ENCODE measurements at places on chromosomes 2 and 18.

DNA sequence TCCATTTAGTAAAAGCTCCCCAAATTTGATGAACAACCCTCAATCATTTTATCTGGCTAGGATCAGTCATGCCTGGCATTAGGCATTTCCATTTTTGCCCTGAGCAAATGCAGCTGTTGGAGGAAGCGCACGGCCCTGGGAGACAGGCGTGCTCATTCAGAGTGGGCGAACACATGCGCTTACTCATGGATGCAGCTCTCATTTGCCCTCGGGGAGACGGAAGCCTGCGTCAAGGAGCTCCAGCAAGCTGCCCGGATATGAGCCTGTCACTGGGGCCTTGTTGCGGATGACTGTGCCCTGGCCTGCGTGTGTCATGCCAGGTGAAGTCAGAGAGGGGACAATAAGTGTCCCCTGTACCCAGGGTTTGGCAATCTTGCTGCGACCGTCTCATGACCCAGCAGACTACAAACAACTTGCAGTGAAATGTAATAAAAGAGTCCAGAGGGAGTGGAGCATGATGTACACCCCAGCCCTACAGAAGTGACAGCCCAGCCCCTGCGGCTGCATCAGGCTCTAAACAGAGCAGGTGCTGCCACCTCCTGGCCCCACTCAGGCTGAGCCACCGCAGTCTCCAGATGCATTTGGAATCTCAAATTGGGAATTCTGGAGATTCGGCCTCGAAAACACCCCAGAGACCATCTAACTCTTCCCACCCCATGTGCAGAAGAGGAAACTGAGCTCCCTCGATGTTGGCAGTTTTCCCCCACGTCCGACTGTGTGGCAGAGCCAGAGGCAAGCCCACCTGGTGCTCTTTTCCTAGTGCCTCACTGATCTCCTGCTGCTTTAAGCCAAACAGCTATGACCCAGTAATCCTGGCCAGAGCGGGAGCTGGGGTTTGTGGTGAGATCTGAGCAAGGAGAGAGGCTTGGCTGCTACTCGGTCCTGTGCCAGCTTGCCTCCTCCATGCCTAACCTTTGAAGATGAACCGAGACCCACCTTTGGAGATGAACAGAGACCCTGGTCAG is 105.0 kb upstream of the ALK start:
- no peak for DNase-seq

GRCh38 chr2:134206573-134206972 is 47.3 kb upstream of the MGAT5 start:
- no peak for DNase-seq

GRCh38 chr18:33584548-33585430 is 6.8 kb downstream of the ASXL3 start:
- no peak for DNase-seq

- no peak for DNase-seq
These were observed 53.6 kb downstream of the CCDC68 start for GRCh38 chr18:54905629-54906028.

- DNase-seq: no peak
These were observed 2.1 kb upstream of the PUM2 start for GRCh38 chr2:20352581-20353216.

DNA sequence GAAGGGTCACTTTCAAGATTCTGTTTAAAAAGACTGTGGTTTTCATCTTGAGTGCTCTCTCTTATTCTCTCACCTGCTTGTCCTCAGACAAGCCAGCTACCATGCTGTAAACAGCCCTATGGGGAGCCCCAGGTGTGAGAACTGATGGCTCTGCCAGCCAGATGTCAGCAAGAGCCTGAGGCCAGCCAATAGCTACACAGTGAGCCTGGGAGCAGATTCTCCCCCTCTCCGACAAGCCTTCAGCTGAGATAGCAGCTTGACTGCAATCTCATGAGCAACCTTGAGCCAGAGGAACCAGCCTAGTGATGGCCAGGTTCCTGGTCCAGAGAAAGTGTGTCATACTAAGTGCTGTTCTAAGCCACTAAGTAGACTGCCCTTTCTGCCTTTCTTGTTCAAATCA is 272.1 kb downstream of the NAPG start:
- DNase-seq: no peak

GRCh38 chr2:138713069-138713496 is 67.1 kb downstream of the NXPH2 start:
- DNase-seq: no peak

GRCh38 chr2:203413796-203414195 is 85.6 kb downstream of the ABI2 start:
- no peak for DNase-seq

GRCh38 chr2:47079515-47080412 is 75.3 kb downstream of the STPG4 start:
- no peak for DNase-seq

- no peak for DNase-seq
These were observed 22.5 kb downstream of the CYRIA start for GRCh38 chr2:16643099-16643498.
